ENCODE measurements at places on chromosomes 12 and 14.

GRCh38 chr12:66163289-66163688 is 6.5 kb downstream of the TMBIM4 start:
- DNase-seq: no peak

DNA sequence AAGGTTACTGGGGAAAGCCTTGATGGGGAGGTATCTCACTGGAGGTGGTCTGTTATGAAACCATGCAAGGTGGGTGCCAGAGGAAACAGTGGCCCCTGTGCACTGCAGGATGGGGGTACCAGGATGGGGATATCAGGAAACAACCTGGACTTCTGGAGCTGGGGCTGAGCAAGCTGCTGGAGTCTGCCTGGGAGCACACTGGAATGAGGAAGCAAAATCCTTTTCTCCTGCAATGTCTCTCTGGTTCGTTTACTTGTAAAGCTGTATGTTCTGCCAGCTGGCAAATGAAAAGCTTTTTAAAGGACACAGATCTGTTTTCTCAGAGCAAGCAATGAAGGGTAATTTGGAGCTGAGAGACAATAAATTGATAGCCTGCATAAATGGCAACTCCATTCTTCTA is 23.2 kb upstream of the SERPINA1 start:
- DNase-seq: no peak

DNA sequence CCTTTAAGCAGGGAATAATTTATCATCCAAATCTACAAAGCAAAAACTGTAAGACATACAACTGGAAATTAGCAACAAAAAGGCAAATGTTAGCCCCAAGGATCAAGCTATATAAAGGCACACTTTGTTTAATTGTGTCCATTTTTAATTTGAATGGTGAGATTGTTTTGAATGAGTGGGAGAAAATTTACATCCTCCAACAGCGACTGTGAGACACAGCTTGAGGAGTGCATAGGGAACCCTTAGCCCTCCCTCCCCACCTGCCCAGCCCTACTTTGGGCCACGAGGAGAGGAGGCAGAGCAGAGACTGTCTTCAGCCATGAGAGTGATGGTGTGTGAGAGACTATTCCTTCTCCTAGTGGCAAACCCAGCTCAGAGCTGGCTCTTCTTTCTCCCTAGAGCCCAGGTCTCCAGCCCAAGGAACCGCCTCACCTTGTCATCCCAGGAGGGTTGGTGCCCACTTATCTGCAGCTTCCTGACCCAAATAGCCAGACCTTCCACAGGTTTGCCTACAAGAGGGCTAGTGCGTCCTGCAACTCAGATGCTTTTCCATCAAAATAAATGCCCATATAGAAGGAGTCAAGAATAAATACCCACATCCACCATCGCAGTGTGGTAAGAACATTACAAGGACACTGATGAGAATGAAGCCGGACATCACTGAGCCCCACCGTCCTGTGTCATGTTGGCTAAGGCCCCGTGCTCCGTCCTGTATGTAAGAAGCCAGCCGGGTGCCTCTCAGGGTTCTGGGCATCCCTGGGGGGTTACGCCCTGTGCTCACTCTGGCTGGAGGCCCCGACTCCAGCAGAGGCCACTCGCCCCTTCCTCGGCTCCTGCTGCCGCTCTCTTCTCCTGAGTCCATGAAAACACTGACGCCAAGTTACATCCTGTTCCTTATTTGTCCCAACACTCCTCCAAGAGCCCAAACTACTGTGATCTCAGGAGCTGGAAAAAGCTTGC is 36.4 kb upstream of the C14orf180 start:
- DNase-seq: no peak

GRCh38 chr14:94342334-94342934 is 19.3 kb upstream of the SERPINA6 start:
- DNase-seq: no peak

- DNase-seq: no peak
Measured at GRCh38 chr14:76386944-76387782, 11.2 kb downstream of the ESRRB start.

GRCh38 chr12:12562016-12562483 is 613 bp downstream of the DUSP16 start:
- no peak for DNase-seq

GRCh38 chr14:93458234-93458633 is 27.5 kb downstream of the UNC79 start:
- no peak for DNase-seq

DNA sequence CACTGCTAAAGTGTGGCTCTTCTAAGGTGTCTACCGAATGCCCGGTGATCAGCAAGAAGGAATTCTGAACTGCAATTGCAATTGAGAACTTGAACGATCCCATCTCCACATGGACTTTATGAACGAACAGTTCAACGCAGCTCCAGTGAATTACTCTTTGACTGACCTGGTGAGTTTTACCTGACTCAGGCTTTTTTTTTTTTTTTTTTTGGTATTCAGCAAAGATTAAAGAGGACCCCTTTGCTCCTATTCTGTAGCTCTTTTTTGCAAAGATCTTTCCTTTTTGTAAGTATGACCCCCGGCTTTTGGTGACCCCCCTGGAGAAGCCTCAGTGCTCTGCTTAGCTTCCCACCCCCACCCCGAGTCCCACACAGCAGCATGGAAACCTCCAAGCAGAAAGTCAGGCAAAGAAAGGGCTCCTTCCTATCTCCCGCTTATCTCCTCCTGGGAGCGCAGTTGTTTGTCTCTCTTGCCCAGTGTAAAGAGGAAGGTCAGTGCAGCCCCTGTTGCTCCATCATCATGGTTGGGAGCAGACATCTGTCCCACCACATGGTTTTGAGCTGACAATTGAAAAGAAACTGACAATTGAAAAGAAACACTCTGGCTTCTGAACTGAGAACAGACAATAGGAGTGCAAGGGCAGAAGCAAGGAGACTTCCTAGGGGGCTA is 72.1 kb upstream of the DIO3 start:
- no peak for DNase-seq

- DNase-seq: no peak
Measured at GRCh38 chr12:15180325-15180724, 40.9 kb downstream of the RERG start.

- DNase-seq: no peak
Measured at GRCh38 chr14:60977847-60978246, 3.0 kb downstream of the TRMT5 start.

DNA sequence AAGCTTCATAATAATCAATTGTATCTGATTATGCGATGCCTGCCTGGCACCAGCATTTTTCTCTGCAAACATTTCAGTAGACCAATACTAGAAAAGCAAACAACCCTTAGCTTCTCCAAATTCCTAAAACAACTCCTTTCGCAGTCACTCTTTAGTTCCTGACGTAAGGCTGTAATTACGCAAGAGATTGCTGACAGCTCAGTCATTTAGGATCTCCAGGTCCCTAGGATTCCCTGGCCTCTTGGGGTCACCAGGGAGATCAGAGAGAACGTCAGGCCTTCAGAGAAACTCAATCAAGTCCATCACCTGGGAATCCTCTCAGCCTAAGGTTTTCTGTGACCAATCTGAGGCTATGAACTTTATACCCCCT is 390.6 kb downstream of the PAWR start:
- DNase-seq: no peak

GRCh38 chr14:99517643-99518381 is 36.6 kb downstream of the CCNK start:
- DNase-seq: no peak

DNA sequence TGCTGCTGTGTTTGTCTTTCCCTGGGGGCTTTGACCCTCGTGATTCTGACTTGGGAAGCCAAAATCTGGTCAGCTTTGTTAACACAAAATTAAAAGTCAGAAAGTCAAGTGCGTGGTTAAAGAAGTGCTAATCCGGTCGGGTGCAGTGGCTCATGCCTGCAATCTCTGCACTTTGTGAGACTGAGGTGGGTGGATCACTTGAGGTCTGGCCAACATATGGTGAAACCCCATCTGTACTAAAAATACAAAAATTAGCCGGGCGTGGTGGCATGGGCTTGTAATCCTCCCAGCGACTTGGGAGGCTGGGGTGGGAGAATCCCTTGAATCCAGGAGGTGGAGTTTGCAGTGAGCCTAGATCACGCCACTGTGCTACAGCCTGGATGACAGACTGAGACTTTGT is 844.6 kb downstream of the VRK1 start:
- no peak for DNase-seq

DNA sequence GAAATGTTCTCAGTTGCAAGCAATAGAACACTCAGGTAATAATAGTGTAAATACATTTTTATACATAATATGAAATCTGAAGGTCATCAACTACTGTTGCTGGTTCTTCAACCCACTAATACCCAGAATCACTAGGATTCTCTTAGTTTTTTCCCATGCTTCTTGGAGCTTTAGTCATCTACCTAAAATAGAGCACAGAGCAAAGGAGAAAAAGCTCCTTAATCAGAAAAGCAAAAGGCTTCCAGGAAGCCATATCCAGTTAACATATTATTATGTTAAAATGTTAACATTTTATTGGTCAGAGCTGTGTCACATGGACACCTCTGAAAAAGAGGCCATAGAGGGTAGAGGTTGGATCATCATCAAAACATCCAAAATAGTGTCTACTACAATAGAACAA is 57.0 kb downstream of the CCER1 start:
- no peak for DNase-seq
